ENCODE measurements at places on chromosomes 5 and 9.

DNA sequence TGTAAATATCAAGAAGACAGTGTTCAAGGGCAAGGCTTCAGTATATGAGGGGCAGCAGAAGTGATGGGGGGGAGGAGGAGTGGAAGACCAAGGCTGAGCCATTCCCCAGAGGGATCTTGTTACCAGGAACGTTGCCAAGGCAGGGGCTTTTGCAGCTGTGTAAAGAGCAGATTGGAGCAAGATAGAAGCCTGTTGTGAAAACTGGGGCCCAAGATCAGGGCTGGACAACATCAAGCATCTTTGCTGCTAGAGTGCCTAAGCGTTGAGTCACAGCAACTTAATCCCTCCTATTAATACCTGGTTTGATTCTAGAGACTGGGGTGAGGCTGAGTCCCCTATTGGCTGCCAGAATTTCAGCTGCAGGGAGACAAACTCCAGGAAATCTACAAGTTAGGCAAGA, 18.4 kb upstream of the ERCC6L2 start:
- no peak for DNase-seq

DNA sequence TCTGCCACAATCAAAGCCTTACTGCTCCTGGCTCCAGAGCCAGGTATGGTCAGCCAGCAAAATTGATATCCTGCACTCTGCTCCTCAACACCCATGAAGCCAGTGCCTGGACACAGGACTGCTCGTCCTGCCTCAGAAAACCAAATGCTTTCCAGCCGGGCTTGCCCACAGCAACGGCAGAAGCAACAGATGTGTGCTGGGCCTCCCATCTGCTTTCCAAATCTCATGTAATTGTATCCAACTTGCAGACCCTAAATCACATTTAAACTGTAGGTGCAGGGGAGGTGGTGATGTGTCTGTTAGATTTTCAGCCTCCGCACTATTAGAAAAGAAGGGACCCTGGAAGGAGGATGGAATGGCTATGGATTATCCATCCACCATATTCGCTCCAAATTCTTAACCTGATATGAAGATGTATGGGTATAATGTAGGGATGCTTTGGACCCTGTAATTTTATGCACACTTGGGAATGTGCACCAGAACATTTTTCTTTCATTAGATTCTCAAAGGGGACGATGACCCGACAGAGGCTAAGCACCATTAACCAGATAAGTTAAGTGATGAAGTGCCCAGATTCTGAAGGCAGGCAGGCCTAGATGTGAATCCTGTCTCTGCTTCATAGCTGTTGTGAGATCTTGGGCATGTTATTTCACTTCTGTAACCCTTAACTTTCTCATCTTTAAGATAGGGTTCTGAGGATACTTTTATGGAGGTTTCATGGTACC, 58.2 kb downstream of the EXOSC2 start:
- no peak for DNase-seq

GRCh38 chr9:69474821-69475220, 149.8 kb downstream of the ENTREP1 start:
- DNase-seq: no peak

DNA sequence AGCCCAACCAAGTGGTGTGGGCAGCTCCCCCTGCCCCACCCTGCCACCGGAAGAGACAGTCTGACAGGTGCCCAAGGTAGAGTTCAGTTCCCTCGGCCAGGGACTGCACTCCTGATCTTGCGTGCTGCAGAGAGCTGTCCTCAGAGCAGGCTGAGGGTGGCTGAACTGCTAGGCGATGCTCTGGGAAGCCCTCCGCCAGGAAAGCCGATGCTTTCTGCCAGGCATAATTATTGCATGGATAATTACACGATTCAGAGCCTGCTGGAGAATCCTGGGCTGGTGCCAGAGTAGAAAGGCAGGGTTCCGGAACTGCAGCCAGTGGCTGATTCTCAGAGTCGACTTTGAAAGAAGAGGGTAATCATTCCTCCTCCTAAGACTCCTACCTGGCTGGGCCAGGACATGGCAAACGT, 19.3 kb downstream of the KCNIP1 start:
- no peak for DNase-seq

GRCh38 chr9:100465761-100466160, 7.2 kb upstream of the TMEFF1 start:
- no peak for DNase-seq

DNA sequence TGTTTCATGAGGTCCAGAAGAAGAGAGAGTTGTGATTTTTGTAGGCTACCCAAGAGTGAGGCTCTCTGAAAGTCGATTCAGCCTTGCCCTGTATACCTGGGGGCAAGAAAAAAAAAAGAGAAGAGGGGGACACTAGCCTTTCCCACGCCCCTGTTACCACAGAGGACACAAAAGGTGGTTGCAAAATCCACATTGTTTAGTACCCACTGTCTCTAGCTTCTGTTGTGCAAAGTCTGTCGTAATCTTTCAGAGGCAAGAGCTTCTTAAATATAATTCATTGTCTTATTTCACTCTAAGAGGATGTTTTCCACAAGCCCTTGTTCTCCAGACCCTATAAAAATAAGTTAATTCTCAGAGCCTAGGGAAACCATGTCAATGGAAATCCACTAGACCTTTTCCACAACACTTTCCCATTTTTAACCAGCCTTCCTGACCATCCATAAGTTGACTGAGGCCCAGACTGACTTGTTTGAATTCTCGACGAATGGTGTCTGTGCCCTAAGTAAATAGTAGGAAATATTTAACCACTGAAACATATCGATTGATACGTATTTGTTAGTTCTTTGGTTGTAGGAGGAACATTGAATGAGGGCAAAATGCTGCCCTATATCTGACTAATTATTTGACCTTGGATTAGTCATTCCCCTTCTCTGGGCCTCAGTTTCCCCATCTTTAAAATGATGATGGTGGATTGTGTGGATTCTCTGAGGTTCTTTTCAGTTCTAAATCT, 182.7 kb downstream of the PAPPA start:
- DNase-seq: no peak

DNA sequence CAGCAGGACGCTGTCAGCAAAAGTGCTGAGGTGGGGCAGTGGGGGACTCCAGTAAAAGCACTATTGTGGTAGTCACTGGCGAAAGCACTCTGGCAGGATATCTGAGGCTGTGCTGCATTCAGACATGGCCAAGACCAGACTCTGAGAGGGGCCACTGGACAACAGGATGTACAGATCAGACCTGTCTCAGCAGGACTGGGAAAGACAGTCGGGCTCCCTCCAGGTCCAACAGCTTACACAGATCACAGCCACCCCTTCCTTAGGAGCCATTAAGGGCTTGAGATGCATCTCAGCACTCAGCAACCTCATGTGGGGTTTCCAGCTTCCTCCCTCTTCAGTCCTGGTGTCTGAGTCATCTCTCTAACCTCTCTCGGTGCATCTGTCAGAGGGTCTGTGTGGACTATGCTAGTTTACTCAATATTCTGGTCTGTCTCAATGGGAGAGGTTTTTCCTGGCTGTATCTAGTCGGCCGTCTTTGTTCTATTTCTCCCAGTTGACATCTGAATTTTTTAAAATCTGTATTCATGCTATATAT, 154.5 kb downstream of the CWC27 start:
- DNase-seq: no peak

DNA sequence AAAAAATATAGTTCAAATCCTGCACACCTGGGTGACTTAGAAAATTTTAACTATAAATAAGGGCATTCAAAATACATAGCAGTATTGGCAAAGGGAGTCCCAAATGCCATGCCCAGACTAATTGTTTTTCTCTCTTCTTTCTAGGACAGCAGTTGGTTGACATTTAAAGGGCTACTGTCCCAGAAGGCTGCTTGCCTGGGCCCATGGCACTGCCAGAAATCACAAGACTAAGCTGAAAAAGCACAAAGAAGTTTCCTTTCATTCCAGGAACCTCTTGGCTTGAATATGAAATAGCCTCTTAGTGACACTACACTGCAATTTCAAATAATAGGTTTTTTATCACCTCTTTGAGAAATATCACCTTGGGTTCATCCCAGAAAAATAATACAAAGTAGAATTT, 388.9 kb upstream of the TRPC7 start:
- no peak for DNase-seq

DNA sequence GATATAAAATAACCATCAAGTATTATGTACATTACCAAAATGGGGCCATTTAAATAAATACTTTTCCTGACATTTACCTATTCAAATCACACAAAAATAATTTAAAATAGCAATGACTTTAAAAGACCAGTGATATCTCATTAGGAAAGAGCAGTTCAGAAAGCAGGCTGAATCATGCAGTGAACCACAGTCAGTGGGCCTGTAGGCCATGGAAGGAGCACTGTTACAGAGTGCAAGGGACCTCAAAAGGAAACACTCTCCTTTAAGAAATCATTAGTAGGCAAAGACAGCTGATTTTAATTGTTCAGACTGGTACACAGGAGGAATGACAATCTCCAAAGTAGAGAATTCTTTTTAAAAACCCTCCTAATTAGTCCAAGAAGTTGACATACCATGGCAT, 283.5 kb upstream of the EFNA5 start:
- no peak for DNase-seq

DNA sequence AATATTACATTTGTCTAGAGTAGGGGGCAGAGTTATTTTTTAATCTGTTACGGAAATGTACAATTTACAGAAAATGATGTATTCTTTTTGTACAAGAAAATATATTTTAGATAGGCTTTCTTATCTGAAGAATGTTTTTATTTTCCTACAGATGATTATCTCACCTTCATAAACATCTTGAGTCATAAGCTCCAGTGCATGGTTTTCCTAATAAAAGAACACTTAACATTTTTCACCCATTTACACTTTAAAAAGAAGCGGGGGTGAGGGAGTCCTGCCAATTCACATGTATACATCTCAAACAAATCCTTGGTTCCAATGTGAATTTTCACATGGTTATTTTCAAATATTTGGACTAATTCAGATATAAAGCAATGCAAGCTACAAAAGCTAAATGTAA, 85.0 kb downstream of the MLLT3 start:
- no peak for DNase-seq

DNA sequence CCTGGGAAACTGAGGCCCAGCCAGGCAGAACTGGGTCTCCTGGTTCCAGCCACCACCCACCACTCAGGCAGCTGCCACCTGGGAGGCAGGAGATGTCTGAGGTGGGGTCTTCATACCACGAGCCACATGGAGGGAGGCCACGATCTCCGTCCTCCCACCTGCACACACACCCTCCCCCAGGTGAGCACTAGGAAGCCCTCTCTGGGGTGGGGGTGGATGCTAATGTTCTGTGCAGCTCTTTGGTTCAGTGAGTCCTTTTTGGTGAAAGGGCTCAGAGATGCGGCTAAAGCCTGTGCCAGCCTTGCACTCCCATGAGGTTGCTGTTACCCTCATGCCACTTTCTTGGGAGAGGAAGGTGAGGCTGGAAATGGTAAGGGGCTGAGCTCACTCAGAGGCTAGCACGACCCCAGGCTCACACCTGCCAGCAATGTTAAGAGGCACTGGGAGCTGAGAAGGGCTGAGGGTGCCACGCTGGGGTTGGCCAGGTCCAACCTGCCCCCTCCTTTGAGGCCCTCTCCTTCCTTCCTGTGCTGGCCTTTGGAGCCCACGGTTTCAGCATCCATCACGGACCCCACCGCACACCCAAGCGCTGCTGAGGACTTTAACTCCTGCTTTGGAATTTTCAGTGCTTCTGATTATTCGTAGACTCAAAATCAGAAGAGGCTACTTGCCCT, 26.6 kb upstream of the OBP2B start:
- DNase-seq: no peak

DNA sequence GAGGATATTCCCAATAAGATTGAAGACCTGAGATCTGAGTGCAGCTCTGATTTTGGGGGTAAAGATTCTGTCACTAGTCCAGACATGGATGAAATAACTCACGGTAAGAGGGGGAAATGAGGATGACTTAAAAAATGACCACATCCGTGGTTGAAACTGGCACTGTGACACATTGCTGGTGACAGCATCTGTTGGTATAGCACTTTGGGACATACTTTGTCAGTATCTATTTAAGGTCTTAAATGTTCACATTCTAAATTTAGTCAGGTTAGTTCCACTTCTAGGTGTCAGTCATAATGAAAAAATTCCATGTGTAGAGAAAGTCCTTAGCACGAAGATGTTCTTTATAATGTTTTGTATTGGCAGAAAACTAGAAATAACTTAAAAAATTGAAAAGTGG, 70.9 kb downstream of the GAPVD1 start:
- no peak for DNase-seq

GRCh38 chr9:115098226-115098965, 19.6 kb downstream of the TNC start:
- DNase-seq: no peak

GRCh38 chr9:120152295-120152694, 427.7 kb downstream of the CDK5RAP2 start:
- no peak for DNase-seq

GRCh38 chr5:159456722-159457465, 126.6 kb upstream of the IL12B start:
- DNase-seq: no peak

DNA sequence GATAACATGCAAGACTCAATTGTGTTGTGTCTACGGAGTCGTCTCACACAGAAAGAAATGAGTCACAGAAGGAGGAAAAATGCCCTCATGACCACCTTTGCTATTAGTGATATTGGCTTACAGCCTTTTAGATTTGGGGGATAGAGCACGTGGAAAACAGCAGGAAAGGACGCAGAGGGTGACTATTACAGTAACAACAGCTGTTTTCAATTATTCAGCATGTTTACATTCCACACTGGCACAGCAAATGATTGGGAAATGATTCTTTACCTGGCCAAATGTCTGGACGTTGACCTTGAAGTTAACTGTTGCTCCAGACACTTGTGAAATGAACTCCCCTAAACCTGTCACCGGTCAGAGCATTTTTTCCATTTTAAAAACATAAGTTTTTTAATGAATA, 46.8 kb downstream of the APTX start:
- DNase-seq: no peak

DNA sequence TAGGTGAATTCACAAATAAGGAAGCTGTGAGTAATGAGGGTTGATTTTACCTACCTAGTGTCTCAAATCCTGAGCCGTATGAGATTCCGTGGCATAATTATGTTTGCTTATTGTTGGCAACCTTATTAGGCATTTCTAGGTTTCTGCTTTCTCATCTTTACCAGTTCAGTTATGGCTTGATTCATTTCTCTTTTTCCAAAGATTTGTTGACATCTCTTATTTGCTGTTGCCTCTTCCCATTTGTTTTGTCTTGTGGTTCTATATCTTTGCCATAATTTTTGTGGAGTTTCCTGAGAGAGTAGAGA, 470 bp downstream of the IL31RA start:
- no peak for DNase-seq

DNA sequence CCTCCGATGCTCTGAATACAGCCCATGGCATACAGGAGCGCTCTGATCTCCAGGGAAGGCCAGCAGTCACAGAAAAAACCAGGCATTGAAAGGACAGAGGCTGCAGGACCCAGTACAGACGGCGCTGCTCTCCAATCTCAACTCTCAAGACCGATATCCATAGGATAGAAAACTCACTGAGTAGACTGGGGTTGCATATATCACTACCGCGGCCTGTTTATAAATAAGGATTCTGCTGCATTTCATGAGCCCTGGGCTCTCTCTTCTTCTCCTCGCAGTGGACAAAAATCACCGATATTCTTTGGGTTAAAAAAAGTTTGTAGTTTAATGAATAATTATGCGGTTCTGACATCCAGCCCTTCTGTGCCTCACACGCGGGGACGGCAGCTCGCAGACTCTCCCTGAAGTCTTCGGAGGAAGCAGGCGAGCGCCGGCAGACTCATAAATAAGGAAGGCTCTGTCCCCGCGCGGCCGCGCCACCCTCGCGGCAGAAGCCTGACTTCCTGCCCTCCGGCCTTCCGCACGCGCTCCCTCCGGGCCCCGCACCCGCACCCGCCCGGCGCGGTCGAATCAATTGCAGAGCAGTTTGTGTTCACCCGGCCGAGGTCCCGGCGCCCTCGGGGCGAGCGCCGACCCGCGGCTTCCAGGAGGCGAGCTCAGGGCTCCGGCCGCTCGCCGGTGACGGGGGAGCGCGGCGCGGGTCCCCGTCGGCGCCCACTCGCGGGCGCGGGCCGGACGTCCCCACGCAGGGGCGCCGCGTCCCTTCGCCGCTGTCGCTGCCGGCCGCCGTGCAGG, at the start of gene FAM78A:
Gene FAM78A (minus strand): TSS at position 417 of the 795 bp plus-strand sequence. CDS start 331 bp downstream, at position 86.
- no peak for DNase-seq
